ENCODE measurements at places on chromosomes 2 and 18.

DNA sequence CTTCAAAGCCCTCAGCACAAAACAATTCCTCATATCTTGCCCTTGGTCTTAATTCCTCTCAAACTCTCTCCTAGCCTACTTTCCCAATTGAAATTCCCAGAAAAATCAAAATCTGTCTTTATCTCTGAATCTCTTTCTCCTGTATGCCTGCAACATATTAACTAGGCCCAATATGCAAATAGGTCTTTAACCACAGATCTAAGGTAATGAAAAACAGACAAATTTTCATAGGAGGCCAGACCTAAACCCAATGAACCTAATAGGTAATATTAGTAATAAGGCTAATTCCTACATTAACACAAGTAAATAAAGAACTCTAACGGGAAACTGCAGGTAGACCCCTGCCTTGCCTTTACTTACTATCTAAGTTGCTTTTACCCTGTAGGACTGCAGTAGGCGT lies 41.4 kb downstream of the WDR33 start:
- no peak for DNase-seq

DNA sequence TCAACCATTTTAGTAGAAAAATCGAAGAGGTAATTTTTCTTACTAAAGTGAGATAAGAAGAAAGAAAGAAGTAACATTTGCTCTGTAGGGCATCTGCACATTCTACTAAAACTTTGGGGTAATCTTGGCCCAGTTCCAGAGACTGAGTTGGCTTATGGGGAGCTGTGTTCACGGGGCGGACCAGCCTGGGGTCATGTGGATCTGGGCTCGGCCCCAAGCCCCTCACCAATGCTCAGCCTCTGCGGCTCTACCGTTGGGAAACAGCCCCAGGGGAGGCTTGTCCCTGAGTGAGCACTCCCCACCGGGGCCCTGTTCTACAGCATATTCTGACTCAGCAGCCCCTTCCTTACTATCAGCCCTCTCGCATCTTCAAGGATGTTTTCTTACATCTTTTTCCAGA lies 132.3 kb downstream of the RTP5 start:
- no peak for DNase-seq

GRCh38 chr2:26852405-26853306 lies 4.7 kb downstream of the DPYSL5 start:
- no peak for DNase-seq

- DNase-seq, result no peak
These were observed 111.9 kb upstream of the MAPRE2 start for GRCh38 chr18:34929336-34929780.

GRCh38 chr2:14140009-14140550 lies 492.4 kb upstream of the LRATD1 start:
- no peak for DNase-seq

Measured in iPS DF 19.7 (cell line).